ENCODE measurements at places on chromosomes 11 and 22.

- DNase-seq: no peak
Observed at GRCh38 chr22:46262449-46263215, 511 bp downstream of the PKDREJ start.

GRCh38 chr11:70027451-70027850 lies 50.7 kb upstream of the ANO1 start:
- peak; percentile 13 for DNase-seq

DNA sequence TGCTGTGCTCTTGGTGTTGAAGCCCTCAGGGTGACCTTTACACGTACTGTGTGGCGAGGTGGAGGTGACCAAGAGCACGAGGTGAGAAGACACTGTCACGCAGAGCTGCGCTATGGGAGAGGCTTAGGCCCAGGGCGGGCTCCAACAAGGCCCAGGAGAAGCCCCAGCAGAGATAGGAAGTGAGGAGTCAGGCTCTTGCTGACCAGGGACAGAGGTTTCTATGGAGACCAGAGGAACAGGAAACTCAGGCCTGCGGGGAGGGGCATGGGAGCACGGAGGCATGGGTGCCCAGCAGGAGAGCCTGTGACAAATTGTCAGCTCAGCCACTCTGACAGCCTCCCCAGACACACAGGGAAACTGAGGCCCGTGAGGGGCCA lies 15.8 kb downstream of the DGKZ start:
- no peak for DNase-seq

GRCh38 chr11:114354076-114354475 lies 46.2 kb downstream of the C11orf71 start:
- no peak for DNase-seq

- peak; percentile 84 for DNase-seq
Observed at GRCh38 chr11:119338318-119338890, 2.3 kb downstream of the C1QTNF5 start.

- no peak for DNase-seq
Observed at GRCh38 chr11:123052901-123053721, 8.8 kb downstream of the HSPA8 start.

GRCh38 chr11:71103266-71103665 lies 149.1 kb downstream of the SHANK2 start:
- no peak for DNase-seq

DNA sequence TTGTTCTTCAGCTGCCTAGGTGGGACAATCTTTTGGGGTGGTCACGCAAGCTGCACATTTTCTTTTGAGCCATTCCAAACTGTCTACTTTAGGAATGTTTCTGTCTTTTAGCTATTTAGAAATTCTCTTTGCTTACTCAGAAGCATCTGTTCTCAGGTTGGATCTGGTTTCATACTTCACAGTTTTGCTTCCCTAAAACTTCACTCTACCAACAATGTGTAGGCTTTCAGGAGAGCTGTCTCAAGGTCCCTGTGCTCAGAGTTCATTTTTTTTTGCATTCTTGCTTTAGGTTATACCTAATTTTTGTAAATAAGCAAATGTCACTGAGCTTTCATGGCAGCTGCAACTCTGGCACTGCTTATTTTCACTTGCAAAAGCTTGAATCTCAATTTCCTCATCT lies 36.7 kb downstream of the CCDC90B start:
- no peak for DNase-seq

Measured in activated CD8-positive, alpha-beta memory T cell treated with anti-CD3 and anti-CD28 coated beads for 24 hours (primary cell).